ENCODE measurements at places on chromosomes 7 and 10. TPM values are rescaled to one million over a fixed set of nuclear protein-coding genes. Genes with fewer than 3 reads are reported as not detected.

DNA sequence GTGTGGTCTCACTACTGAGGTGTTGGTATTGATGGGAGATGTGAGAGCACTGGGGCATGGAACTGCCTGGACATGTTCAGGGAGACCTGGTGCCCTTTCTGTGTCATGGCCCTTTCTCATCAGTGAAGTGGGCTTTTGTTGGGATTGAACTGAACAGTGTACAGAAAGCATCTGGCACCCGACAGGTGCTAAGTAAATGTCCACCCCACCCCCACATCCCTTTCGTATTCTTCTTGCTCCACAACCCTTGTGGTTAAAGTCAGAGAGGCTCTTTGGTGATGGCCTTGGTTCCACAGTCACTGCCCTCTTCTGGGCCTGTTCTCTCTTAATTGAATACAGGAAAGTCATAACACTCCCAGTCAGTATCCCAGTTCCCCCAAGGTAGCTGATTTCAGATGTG, 5.4 kb downstream of the NOM1 start:
- DNase-seq, result no peak

DNA sequence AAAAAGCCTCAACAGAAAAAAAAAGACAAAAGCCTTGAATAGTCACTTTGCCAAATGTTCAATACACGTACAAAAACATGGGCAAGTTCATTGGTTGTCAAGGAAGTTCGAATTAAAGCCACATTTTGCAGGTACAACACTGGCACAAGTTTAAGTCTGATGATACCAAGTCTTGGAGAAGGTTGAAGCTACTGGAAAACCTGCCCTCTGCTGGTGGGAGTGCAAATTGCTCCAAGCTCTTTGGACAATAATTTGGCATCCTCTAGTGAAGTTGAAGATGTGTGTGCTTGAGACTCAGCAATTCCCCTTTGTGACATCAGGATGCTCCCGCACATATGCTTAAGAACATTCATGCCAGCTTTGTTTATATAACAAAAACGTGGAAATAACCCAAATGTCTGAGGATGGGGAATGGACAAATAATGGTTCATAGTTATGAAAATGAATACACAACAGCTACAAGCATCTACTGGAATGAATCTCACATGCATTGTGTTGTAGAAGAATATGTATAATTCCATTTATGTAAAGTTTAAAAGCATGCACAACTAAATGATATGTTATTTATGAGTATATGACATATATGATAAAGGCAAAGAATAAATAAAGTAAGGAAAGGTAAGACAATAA, 120.0 kb upstream of the PLPP4 start:
- no peak for DNase-seq

The GDF2 gene
- total RNA-seq, result not detected

The ADRA2A gene
- not detected for total RNA-seq

- DNase-seq, result no peak
Observed at GRCh38 chr7:98459529-98459928, 58.6 kb upstream of the BAIAP2L1 start.

DNA sequence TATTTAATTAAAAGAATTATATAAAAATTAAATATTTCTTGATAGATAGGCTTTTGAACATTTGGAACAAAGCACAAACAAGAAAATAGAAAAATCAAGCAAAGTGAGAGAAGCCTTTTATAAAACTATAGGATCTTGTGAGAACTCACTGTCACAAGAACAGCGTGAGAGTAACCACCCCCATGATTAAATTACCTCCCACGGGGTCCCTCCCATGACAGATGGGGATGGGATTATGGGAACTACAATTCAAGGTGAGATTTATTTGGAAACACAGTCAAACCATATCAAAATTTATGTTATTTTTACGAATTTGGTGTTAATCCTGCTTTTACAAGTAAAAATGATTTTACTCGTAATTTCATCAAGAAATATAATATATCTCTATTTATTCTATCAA, 1136.1 kb upstream of the POT1 start:
- no peak for DNase-seq

GRCh38 chr7:36048902-36049240, 104.2 kb upstream of the EEPD1 start:
- DNase-seq, result no peak

The SYNPO2L gene
- 0.48 TPM for total RNA-seq

- DNase-seq, result no peak
Observed at GRCh38 chr10:122565766-122566206, 5.2 kb downstream of the DMBT1 start.

The TBRG4 gene
- 52.9 TPM for total RNA-seq

GRCh38 chr7:81802251-81802650, 32.4 kb upstream of the HGF start:
- no peak for DNase-seq

GRCh38 chr7:90536449-90536848, 59.7 kb upstream of the CDK14 start:
- DNase-seq, result no peak

The TRPV5 gene
- total RNA-seq, result not detected

Data from esophagus squamous epithelium (tissue), 5 donors.